Glutamatergic neuron (in vitro differentiated cells): ENCODE measurements at places on chromosomes 16 and 17. TPM values are rescaled to one million over a fixed set of nuclear protein-coding genes. Genes with fewer than 3 reads are reported as not detected.

EIF3CL gene
- total RNA-seq: 57.8 TPM

TBC1D26 gene
- total RNA-seq: 2.4 TPM

MT4 gene
- total RNA-seq: not detected

ELAC2 gene
- total RNA-seq: 65.7 TPM

CD300E gene
- not detected for total RNA-seq

PRRT2 gene
- total RNA-seq: 91.0 TPM

NACA2 gene
- total RNA-seq: not detected

CPNE7 gene
- 17.8 TPM for total RNA-seq

IFI35 gene
- total RNA-seq: not detected

TOP2A gene
- total RNA-seq: 32.4 TPM

MEOX1 gene
- not detected for total RNA-seq

KRT27 gene
- total RNA-seq: not detected

TBC1D3B gene
- 37.3 TPM for total RNA-seq

CNP gene
- 51.5 TPM for total RNA-seq

ANKRD40CL gene
- not detected for total RNA-seq
